Endothelial cell of umbilical vein (primary cell): ENCODE measurements at places on chromosomes 5 and 9. TPM values are rescaled to one million over a fixed set of nuclear protein-coding genes. Genes with fewer than 3 reads are reported as not detected.

OSMR gene
- polyA plus RNA-seq, result 6.1 TPM in 2 replicates

MAMDC4 gene
- polyA plus RNA-seq, result 3.6 and 4.7 TPM in 2 replicates

KCNN2 gene
- polyA plus RNA-seq, result 0.11 and 0.32 TPM in 2 replicates

PPIC gene
- 34.7 and 36.4 TPM in 2 replicates for polyA plus RNA-seq

CER1 gene
- 0.06 TPM in 1 of 2 replicates, not detected in the other for polyA plus RNA-seq

GDNF gene
- not detected in 2 replicates for polyA plus RNA-seq

SLC9A3 gene
- 0.79 and 0.88 TPM in 2 replicates for polyA plus RNA-seq

PCDHGA4 gene
- 2.4 and 2.6 TPM in 2 replicates for polyA plus RNA-seq

PRR16 gene
- 0.88 and 1.2 TPM in 2 replicates for polyA plus RNA-seq

SIT1 gene
- polyA plus RNA-seq, result not detected in 2 replicates

TRPM3 gene
- 0.10 and 0.17 TPM in 2 replicates for polyA plus RNA-seq

IL5 gene
- polyA plus RNA-seq, result not detected in 2 replicates

SLC25A25 gene
- polyA plus RNA-seq, result 14.2 and 18.1 TPM in 2 replicates

LCN9 gene
- not detected in 2 replicates for polyA plus RNA-seq

HTR4 gene
- polyA plus RNA-seq, result not detected in 2 replicates

PCA3 gene
- polyA plus RNA-seq, result 0.86 and 0.88 TPM in 2 replicates

DDX46 gene
- 8.8 and 16.0 TPM in 2 replicates for polyA plus RNA-seq

CBY3 gene
- polyA plus RNA-seq, result not detected in 2 replicates

CORO2A gene
- 0.29 and 0.35 TPM in 2 replicates for polyA plus RNA-seq

C9 gene
- 0.03 and 0.33 TPM in 2 replicates for polyA plus RNA-seq

TTC23L gene
- 0.35 TPM in 1 of 2 replicates, not detected in the other for polyA plus RNA-seq

PCDHB16 gene
- polyA plus RNA-seq, result 0.18 and 0.33 TPM in 2 replicates

ORM2 gene
- polyA plus RNA-seq, result not detected in 2 replicates

NFIB gene
- polyA plus RNA-seq, result 23.4 and 26.4 TPM in 2 replicates

RBM27 gene
- polyA plus RNA-seq, result 6.3 and 7.4 TPM in 2 replicates

CEL gene
- polyA plus RNA-seq, result 0.81 and 0.92 TPM in 2 replicates

STXBP1 gene
- 12.7 and 18.8 TPM in 2 replicates for polyA plus RNA-seq

FAT2 gene
- polyA plus RNA-seq, result not detected in 2 replicates

FAM163B gene
- not detected in 2 replicates for polyA plus RNA-seq

ST8SIA4 gene
- 4.1 and 4.5 TPM in 2 replicates for polyA plus RNA-seq

PDE6A gene
- not detected in 2 replicates for polyA plus RNA-seq

SHISAL2B gene
- polyA plus RNA-seq, result not detected in 2 replicates

GOLM1 gene
- polyA plus RNA-seq, result 42.7 and 49.8 TPM in 2 replicates

ZNF883 gene
- polyA plus RNA-seq, result 0.11 and 0.15 TPM in 2 replicates

DHFR gene
- polyA plus RNA-seq, result 11.4 and 17.6 TPM in 2 replicates

RETREG1 gene
- 0.13 TPM in 1 of 2 replicates, not detected in the other for polyA plus RNA-seq

ZNF346 gene
- polyA plus RNA-seq, result 25.1 and 25.3 TPM in 2 replicates

FOXD4L3 gene
- polyA plus RNA-seq, result not detected in 2 replicates

CERCAM gene
- 77.8 and 105 TPM in 2 replicates for polyA plus RNA-seq

C5 gene
- 0.79 and 1.0 TPM in 2 replicates for polyA plus RNA-seq

AQP7 gene
- not detected in 2 replicates for polyA plus RNA-seq

TMEM171 gene
- polyA plus RNA-seq, result 9.1 and 11.7 TPM in 2 replicates

BAG1 gene
- polyA plus RNA-seq, result 25.2 and 44.6 TPM in 2 replicates

PPP3R2 gene
- not detected in 2 replicates for polyA plus RNA-seq

SLC6A3 gene
- not detected in 2 replicates for polyA plus RNA-seq

TRIM41 gene
- polyA plus RNA-seq, result 11.2 and 12.8 TPM in 2 replicates

ARSI gene
- polyA plus RNA-seq, result 0.03 and 0.17 TPM in 2 replicates

LRRC19 gene
- not detected in 2 replicates for polyA plus RNA-seq

SLC36A3 gene
- not detected in 2 replicates for polyA plus RNA-seq

IL13 gene
- 0.06 TPM in 2 replicates for polyA plus RNA-seq
